Muscle of arm (tissue), 14 donors: ENCODE measurements at places on chromosomes 5 and 9.
A peak's percentile ranks its signal among the peaks of the same experiment; 100 is the strongest.

GRCh38 chr9:71744754-71745521 is 23.4 kb downstream of the CEMIP2 start:
- DNase-seq = no peak

DNA sequence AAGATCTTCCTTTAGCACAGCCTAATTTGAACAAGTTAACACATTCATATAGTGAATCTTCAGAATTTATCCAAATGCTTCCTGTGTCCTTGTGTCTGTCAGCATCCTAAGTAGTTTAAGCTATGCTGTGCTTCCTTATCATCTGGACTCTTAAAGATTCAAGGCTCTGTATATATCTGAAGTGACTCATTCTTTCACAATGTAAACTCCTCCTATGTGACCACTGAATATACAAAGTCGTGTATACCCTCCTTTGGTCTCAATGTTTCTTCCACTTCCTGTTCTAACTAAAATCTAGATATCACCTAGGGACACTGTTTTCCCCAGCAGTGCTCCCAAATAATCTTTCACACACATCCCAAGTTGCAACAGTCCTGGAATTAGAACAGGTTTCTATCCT is 935.7 kb upstream of the NUDT12 start:
- DNase-seq = no peak

GRCh38 chr5:96227957-96228356 is 205.1 kb downstream of the PCSK1 start:
- DNase-seq = no peak

DNA sequence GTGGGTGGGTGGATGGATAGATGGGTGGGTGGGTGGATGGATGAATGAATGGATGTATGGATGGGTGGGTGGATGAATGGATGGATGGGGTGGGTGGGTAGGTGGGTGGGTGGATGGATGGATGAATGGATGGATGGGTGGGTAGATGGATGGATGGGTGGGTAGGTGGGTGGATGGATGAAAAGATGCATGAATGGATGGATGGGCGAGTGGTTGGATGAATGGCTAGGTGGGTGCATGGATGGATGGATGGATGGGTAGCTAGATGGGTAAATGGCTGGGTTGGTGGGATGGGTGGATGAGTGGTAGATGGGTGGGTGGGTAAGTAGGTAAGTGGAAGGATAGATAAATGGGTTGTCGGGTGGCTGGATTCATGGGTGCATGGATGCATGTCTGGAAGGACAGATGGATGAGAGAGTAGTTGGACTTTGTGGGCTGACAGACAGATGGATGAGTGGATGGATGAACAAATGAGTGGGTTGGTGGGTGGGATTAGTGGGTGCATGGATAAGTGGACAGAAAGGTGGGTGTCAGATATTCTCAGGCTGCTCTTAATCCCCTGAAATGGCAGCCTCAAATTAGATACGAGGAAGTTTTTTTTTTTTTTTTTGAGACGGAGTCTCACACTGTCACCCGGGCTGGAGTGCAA is 100.8 kb upstream of the SARDH start:
- DNase-seq = no peak

GRCh38 chr9:29322240-29322639 is 1749.0 kb upstream of the C9orf72 start:
- no peak for DNase-seq

- DNase-seq = peak; percentile 97
Measured at GRCh38 chr9:113056191-113057106, at the start of gene ZFP37. Gene ZFP37 (minus strand): TSS chr9:113056724. CDS start chr9:113056688, 36 bp downstream.

DNA sequence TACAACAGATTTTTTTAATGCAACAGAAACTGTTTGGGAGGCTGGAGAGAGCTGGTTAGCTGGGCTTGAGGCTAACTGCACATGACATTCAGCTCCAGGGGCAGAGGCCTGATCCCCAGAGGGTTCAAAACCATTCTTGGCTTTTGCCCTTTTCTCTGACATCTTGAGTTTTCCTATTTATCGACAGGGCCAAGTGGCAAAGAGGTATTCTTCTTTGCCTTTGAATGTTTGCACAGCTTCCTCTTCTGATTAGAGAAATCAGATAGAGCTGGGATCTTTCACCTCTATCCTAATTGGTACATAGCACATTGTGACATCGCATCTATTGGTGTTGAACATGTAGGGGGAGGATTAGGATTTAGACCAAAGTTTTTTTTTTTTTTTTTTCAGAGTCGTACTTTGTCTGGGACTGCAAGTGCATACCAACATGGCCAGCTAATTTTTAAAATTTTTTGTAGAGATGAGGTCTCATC is 143.7 kb downstream of the ACTBL2 start:
- DNase-seq = no peak

DNA sequence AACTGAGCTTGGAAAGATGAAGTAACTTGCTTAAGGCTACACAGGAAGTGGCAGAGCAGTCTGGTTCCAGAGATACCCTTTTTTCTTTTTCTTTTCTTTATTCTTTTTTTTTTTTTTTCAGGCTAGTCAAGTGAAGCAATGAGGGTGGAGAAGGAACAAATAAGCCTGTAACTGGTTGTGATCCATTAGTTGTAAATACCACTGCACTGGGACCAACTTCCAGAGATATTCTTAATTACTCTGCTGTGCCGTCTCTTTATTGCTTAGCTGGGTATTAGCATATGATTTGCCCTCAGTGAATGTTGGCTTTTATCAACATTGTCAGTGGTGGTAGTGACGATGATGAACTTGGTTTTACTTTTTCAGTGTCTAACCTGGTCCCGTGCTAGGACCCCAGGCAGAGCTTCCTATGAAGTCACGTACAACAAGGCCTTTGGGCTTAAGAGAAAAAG is 26.7 kb downstream of the LNPEP start:
- DNase-seq = no peak

DNA sequence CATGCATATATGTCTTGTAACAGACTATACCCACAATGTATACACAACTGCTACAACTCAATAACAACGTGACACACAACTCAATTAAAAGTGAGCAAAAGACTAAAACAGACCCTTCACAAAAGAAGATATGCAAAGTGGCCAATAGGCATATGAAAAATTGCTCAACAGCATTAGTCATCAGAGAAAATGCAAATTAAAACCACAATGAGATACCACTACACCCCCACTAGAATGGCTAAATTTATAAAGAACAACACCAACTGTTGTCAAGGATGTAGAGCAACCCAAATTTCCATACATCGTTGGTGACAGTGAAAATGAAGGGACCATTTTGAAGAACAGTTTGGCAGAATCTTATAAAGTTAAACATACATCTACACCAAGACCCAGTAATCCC is 38.9 kb downstream of the GABRB2 start:
- DNase-seq = no peak
